ENCODE measurements at places on chromosomes 7 and 10.

- no peak for DNase-seq
Measured at GRCh38 chr7:32533276-32534029, 38.2 kb downstream of the AVL9 start.

DNA sequence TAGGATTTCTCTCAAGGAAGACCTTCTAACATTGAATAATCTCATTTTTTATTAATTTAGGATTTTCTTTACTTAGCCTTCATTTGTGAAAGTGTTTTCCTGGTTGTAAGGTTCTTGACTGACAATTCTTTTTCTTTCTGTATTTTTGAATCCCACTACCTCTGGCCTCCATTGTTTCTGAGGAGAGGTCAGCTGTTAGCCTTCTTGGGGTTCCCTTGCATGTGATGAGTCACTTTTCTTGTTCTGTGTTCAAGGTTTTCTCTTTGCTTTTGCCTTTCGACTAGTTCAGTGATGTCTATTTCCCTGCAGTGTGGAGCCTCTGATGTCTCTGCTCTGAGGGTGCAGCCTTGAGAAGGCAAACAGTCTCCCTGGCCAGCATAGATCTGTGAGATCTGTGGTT, 304.1 kb upstream of the ZNF32 start:
- DNase-seq = no peak

DNA sequence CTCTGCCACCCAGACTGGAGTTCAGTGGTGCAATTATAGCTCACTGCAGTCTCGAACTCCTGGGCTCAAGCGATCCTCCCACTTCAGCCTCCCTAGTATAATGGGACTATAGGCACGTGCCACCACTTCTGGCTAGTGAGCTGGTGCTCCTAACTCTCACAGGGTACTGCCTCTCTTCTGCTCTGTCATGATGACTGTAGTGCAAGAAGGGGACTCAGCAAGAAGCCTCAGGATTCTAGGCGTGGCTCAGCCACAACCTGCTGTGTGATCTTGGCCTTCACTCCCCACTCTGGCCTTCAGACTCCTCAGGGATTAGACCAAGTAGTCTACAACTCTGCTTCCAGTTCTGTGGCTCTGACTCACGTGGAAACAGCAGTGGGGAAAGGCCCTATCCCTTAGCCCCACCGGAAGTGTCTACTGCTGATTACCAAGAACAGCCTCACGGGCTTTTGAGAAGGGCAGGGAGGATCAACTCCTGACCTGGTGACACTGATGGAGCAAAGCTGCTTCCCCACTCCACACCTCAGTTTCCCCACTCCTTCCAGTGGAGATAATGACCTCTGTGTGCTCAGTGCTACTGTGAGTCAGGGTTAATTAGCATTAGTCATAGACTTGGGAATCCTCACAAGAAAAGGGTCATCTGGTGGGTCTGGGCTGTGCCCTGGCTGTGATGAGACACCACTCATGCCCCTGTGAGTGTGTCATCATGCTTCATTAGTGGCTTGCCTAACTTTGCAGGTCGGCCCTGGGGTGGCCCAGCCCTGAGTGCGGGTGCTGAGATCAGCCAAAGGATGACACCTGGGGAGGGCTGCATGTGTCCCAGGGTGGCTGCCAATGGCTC, 41.1 kb downstream of the ZC3HC1 start:
- DNase-seq = no peak

GRCh38 chr10:46273506-46274477, 13.0 kb upstream of the ANTXRL start:
- DNase-seq = no peak

DNA sequence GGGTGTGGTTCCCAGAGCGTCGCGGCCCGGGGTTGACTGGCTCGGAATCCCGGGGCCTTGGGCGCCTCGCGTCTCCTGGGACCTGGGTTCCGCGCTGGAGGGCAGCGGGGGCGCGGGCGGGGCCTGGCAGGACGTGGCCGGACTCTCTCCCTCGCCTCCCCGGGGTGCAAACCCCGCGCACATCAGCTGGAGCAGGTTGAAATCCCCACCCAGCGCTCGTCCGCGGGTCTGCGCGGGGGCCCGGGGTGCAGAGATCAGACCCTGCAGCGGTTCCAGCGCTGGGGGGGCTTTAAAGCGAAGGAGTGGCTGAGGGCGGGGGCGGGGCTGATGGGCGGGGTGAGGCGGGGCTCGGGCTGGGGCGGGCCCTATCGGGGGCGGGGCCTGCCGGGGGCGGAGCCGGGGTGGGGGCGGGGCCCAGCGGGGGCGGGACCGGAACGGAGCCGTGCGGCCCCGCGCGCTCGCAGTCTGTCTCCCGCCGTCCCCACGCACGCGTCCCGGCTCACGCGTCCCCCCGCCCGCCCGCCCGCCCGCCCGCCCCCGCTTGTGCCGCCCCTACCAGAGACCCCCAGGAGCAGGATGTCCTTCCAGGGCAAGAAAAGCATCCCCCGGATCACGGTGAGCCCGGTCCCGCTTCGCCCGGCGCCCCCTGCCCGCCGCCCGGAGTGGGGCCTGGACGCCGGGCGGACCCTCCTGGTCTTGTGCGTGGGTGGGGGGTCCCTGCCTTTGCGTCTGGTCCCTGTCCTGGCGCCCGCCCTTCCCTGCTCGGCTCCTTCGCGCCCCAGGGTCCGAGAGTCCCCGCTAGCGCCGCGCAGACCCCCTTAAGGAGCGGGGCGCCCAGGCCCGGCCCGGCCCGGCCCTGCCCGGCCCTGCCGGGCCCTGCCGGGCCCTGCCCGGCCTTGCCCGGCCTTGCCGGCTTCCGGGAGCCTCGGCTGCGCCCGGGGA, at the start of gene DPYSL4:
TSS of gene DPYSL4 (plus strand) at position 461 of the 942 bp plus-strand sequence. CDS start at position 577, 116 bp downstream.
- no peak for DNase-seq

- DNase-seq = no peak
Measured at GRCh38 chr7:19107081-19107355, 10.4 kb downstream of the TWIST1 start.

DNA sequence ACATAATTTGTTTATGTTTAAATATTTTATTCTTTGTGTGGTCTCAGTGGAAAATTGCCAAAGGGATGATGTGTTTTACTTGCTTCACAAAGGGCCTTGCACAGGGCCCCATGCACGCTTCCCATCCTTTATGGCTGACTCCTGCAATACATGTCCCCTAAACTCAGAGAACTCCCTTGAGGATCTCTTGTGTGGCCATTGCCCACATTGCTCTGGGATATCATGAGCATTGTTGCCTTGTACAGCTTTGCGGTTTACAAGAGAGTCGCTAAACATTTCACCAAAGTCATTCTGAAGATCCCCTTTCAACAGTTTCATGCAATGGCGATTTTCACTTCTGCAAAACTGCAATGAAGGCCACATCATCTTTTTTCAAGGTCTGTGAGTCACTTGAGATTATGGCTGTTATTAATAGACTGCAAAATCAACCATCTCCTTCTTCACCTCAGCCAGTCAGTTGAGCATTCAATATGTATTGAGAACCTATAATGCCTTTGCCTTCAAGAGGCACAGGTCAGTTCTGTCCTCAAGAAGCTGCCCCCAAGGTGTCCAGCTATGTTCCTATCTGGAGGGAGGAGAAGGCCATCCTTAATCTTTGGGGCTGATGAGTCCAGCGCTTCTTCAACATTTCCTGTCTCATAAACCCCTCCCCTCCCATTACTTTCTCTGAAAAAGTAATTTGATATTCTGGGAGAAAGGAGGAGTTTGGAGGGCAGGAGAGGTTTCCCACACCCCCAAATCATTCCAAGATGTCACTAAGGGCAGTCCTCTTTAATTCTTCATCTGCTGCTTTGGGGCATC, 108.1 kb downstream of the CCDC71L start:
- DNase-seq = no peak

DNA sequence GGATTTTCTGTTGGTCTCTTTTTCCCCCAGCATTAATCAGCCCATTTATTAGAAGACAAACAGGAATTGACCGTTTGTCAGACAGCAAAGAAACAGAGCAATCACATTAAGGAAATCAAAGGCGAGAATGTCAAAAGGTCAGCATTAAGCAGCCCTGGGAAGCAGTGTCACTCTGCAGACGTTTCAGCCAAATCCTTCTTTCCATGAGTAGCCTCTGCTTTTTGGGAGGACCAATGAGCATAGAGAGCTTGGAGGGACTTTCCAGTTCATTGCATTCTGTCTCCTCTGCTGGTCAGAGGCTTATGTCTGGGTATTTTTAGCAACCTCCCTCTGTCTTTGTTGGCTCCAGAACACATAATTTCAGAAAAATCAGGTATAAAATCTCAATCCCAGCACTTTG, 481.4 kb downstream of the GALNT17 start:
- no peak for DNase-seq

- DNase-seq = no peak
Measured at GRCh38 chr10:71476228-71477011, 79.7 kb downstream of the CDH23 start.

GRCh38 chr10:20128811-20129210, 312.6 kb downstream of the PLXDC2 start:
- DNase-seq = no peak

GRCh38 chr7:17234030-17234397, 64.4 kb upstream of the AHR start:
- DNase-seq = no peak

GRCh38 chr10:97673736-97674525, 13.1 kb downstream of the AVPI1 start:
- no peak for DNase-seq

GRCh38 chr10:91690996-91691676, 58.3 kb upstream of the PPP1R3C start:
- no peak for DNase-seq

DNA sequence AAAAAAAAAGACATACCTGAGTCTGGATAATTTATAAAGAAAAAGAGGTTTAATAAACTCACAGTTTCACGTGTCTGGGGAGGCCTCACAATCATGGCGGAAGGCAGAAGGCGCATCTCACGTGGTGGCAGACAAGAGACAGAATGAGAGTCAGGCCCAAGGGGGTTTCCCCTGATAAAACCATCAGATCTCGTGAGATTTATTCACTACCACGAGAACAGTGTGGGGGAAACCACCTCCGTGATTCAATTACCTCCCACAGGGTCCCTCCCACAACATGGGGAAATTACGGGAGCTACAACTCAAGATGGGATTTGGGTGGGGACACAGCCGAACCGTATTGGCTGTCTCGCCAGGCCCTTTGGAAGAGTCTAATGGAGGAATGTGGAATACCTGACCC, 9.0 kb upstream of the MAFK start:
- no peak for DNase-seq

- no peak for DNase-seq
Measured at GRCh38 chr7:120303105-120303504, 30.1 kb downstream of the KCND2 start.

DNA sequence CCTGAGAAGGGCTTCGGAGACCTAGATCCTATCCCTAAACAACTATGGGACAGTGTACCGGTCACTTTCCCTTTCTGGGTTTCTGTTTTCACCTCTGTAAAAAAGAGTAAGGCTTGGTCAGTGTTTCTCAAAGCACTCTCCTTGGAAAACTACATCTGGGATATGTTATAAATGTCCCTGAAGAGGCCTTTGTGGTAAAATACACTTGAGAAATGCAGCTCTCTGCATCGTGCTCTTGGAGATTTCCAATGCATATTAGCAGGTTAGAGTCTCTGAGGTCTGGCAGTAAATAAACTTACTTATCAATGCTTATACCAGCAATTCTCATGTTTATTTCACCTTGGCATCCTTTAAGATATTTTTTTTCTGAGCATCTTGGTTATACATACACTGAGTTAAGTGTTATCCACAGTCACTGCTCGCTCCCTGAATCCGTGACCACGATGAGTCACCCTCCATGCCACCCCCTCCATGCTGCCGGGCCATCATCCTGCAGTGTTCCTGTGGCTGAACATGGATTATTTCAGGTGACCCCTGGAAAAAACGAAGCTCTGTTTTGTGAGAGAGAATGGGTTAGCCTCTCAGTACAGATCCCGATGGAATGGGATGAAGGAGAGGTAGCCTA, 3.3 kb upstream of the TBXAS1 start:
- no peak for DNase-seq

- DNase-seq = no peak
Measured at GRCh38 chr7:45659496-45660139, 85.5 kb downstream of the ADCY1 start.

GRCh38 chr10:83538047-83538446, 601.3 kb upstream of the GHITM start:
- DNase-seq = no peak

GRCh38 chr10:12081879-12082557, 13.3 kb downstream of the DHTKD1 start:
- no peak for DNase-seq

DNA sequence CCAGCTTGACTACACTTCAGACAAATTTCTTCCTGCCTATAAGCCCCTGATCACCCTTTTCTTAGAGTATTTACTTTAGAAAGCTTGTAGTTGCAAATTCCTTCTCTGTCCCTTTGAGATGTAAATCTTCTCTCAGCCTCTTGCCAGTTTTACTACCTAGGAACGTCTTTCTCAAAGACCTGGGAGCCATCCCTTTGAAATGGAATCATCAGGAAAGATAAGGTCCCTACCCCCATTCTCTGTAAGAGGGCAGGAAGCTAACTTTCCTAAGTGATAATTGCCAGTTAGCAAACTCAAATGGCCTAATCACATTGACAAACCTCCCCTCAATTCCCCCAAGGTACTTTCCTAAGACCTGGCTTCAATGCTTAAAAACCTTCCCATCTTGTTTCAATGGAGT, 304.5 kb downstream of the MDFIC start:
- no peak for DNase-seq

- DNase-seq = no peak
Measured at GRCh38 chr7:41994746-41995110, 242.3 kb downstream of the GLI3 start.

- no peak for DNase-seq
Measured at GRCh38 chr10:6141296-6142151, 52.7 kb downstream of the RBM17 start.

Data from NCI-H510A (cell line).